Glutamatergic neuron (in vitro differentiated cells): ENCODE measurements at places on chromosomes 11 and 22. TPM values are rescaled to one million over a fixed set of nuclear protein-coding genes. Genes with fewer than 3 reads are reported as not detected.
A peak's percentile ranks its signal among the peaks of the same experiment; 100 is the strongest.

DMC1 gene
- total RNA-seq: 4.2 TPM

PGR gene
- total RNA-seq: 0.27 TPM

ARHGAP42 gene
- 21.4 TPM for total RNA-seq

OR52A1 gene
- total RNA-seq: not detected

CTSW gene
- not detected for total RNA-seq

OLFML1 gene
- total RNA-seq: not detected

DNA sequence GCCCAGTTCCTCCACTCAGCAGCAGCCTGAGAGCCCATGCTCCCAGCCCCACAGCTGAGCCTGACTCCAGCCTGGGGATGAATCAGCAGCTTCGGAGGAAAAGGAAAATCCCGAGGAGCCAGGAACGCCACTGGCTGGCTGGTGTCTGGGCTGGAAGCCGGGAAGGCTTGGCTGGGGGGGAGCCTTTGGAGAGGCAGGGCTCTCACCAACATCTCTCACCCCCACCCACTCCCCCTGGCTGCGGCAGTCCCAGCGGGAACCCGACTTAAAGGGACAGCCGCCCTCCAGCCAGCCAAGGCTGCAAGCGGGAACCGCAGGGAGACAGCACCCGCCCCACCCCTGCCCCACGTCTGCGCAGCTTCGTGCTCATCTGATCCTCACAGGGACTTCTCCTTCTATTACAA is 28.4 kb downstream of the KIAA0930 start:
- peaks cover 4% of the 10 kb centered on the region for H3K36me3 ChIP-seq
- peak; percentile 67 for DNase-seq

- H3K4me1 ChIP-seq: peaks cover 9% of the 10 kb centered on the region
- peak; percentile 98 for DNase-seq
- H3K4me3 ChIP-seq: peak within 1 kb of the TSS; percentile 96
Observed at GRCh38 chr11:115504276-115505158, at the start of gene CADM1. CADM1 (minus strand) TSS chr11:115504415.

GRCh38 chr22:40120848-40121247 is 56.9 kb upstream of the TNRC6B start:
- no peak for DNase-seq
- peaks cover 2% of the 10 kb centered on the region for H3K27me3 ChIP-seq
- H3K4me3 ChIP-seq: no peak overlapping the region
- no peak overlapping the region for H3K27ac ChIP-seq
- H3K36me3 ChIP-seq: no peaks in the 10 kb centered on the region
- H3K4me1 ChIP-seq: peaks cover 18% of the 10 kb centered on the region

- H3K4me1 ChIP-seq: no peaks in the 10 kb centered on the region
- no peaks in the 10 kb centered on the region for H3K36me3 ChIP-seq
- H3K27me3 ChIP-seq: peaks cover 4% of the 10 kb centered on the region
- no peak for DNase-seq
- H3K27ac ChIP-seq: no peak overlapping the region
- no peak overlapping the region for H3K4me3 ChIP-seq
Observed at GRCh38 chr11:125072961-125073590, 10.0 kb downstream of the SLC37A2 start.

GRCh38 chr11:2858995-2859698 is 26.4 kb downstream of the CDKN1C start:
- no peak overlapping the region for H3K4me3 ChIP-seq
- peaks cover 3% of the 10 kb centered on the region for H3K27me3 ChIP-seq
- no peak for DNase-seq
- no peaks in the 10 kb centered on the region for H3K36me3 ChIP-seq
- no peak overlapping the region for H3K27ac ChIP-seq
- peaks cover 13% of the 10 kb centered on the region for H3K4me1 ChIP-seq

- H3K27ac ChIP-seq: peak overlapping the region; percentile 98
- DNase-seq: peak; percentile 61
- H3K36me3 ChIP-seq: no peaks in the 10 kb centered on the region
- H3K4me1 ChIP-seq: peaks cover 29% of the 10 kb centered on the region
- H3K27me3 ChIP-seq: peaks cover 3% of the 10 kb centered on the region
Observed at GRCh38 chr11:47524291-47524874, 28.5 kb downstream of the CELF1 start.

DNA sequence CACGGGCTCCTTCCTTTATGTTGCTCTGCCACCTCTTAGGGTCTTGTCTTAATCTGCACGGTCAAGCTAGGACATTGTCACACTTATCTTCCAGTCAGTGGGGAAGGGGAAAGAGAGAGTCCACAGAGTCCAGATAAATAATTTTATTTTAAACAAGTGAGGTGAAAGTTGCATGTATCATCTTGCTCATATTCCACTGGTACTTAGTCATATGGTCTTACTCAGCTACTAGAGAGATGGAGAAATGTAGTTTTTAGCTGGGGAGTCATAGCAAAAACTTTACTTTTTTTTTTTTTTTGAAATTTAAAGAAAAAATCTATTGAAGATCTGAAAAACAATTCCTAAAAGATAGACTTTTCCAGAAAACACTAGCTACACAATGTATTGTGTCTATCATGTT is 29.0 kb downstream of the PDE3B start:
- no peaks in the 10 kb centered on the region for H3K36me3 ChIP-seq
- peaks cover 2% of the 10 kb centered on the region for H3K4me1 ChIP-seq
- H3K27me3 ChIP-seq: no peaks in the 10 kb centered on the region

DNA sequence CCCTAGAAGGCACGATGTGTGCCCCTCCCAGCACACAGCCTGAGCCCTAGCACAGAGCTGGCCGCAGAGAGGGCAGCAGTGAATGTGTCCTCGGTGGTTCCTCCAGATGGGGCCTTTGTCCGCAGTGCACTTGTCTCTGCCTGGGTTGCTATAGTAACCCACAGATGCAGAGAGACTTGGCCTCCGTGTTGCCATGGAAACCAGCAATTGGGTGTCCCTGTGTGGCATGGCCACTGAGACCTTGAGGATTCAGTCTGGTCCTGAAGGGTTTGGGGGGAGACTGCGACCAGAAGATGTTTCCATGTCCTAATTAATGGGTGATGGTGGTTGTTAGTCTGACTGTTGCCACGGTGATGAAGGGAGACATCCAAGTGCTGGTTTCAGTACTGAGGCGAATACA is 42.6 kb upstream of the TUB start:
- H3K4me1 ChIP-seq: peaks cover 20% of the 10 kb centered on the region
- H3K27me3 ChIP-seq: peaks cover 9% of the 10 kb centered on the region
- H3K36me3 ChIP-seq: no peaks in the 10 kb centered on the region
- peak; percentile 48 for DNase-seq

- no peaks in the 10 kb centered on the region for H3K4me1 ChIP-seq
- H3K4me3 ChIP-seq: no peak overlapping the region
- peaks cover 5% of the 10 kb centered on the region for H3K36me3 ChIP-seq
- peaks cover 3% of the 10 kb centered on the region for H3K27me3 ChIP-seq
- H3K27ac ChIP-seq: no peak overlapping the region
Observed at GRCh38 chr22:44848791-44849420, 96.5 kb downstream of the ARHGAP8 start.
